Mesenchymal stem cell (in vitro differentiated cells and primary cell): ENCODE measurements at places on chromosomes 1 and 21.
A peak's percentile ranks its signal among the peaks of the same experiment; 100 is the strongest.

DNA sequence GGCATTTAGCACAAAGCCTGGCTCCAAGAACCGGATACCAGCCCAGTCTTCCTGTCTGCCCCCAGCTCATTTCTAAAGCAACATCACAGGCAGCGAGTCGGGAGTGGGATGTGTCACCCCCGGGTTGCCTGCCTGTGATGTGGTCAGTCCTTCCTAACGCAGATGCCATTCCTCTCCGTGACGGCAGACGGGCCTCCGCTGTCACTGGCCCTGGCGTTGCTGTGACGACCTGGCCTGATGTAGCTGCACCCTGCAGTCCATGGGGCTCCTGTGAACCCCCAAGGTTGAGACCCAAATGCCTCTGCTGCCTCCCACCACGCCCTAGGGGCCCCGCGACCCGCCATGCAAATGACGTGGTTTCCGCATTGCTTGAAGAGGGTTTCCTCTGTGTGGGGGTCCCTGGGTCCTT lies 12.3 kb downstream of the TNFRSF1B start:
- H3K27ac ChIP-seq = no peak overlapping the region
- H3K4me1 ChIP-seq = peaks cover 26% of the 10 kb centered on the region
- H3K36me3 ChIP-seq = peaks cover 5% of the 10 kb centered on the region
- H3K27me3 ChIP-seq = no peaks in the 10 kb centered on the region
- no peak overlapping the region for H3K4me3 ChIP-seq

GRCh38 chr21:46594276-46594675 lies 10.6 kb downstream of the S100B start:
- no peak overlapping the region for H3K4me3 ChIP-seq
- no peaks in the 10 kb centered on the region for H3K36me3 ChIP-seq
- H3K27me3 ChIP-seq = no peaks in the 10 kb centered on the region

DNA sequence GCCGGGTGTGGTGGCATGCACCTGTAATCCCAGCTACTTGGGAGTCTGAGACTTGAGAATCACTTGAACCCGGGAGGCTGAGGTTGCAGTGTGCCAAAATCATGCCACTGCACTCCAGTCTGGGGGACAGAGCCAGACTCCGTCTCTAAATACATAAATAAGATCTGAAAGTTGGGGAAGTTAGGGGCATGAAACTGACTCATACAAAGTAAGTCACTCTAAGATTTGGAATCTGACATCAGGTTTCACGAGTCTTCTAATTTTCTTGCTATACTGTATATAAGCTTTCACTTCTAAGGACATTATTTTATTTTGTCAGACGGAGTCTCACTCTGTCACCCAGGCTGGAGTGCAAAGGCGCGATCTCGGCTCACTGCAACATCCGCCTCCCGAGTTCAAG lies 30.1 kb downstream of the RNF19B start:
- no peaks in the 10 kb centered on the region for H3K27me3 ChIP-seq
- no peak overlapping the region for H3K27ac ChIP-seq
- no peak for DNase-seq
- H3K4me1 ChIP-seq = peaks cover 6% of the 10 kb centered on the region
- H3K36me3 ChIP-seq = peaks cover 4% of the 10 kb centered on the region
- no peak overlapping the region for H3K4me3 ChIP-seq

- H3K27ac ChIP-seq = no peak overlapping the region
- no peaks in the 10 kb centered on the region for H3K36me3 ChIP-seq
- H3K27me3 ChIP-seq = no peaks in the 10 kb centered on the region
- H3K4me3 ChIP-seq = no peak overlapping the region
Observed at GRCh38 chr1:61160526-61160925, 78.2 kb downstream of the NFIA start.

DNA sequence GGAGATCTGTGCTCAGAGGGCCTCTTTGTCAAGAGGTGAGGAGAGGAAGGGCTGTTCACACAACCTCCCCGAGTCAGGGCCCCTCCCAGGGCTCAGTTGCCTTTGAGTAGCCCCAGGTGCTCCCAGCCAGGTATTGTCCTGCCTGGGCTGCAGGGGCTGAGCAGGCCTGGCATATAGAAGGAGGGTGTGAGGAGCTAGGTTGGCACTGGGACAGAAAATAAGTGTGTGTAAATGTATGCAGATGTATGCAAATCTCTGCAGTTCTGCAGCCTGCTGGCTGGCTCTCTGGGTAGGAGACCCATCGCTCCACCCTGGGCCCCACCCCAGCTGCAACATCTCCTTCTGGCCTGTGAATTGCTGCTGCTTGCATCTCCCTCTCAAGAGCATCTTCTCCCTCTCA lies 52.4 kb downstream of the NAV1 start:
- H3K27ac ChIP-seq = no peak overlapping the region
- DNase-seq = no peak
- no peak overlapping the region for H3K4me3 ChIP-seq
- peaks cover 23% of the 10 kb centered on the region for H3K36me3 ChIP-seq
- no peaks in the 10 kb centered on the region for H3K27me3 ChIP-seq
- H3K4me1 ChIP-seq = peaks cover 23% of the 10 kb centered on the region

GRCh38 chr1:200888349-200888838 lies 6.3 kb upstream of the INAVA start:
- peaks cover 27% of the 10 kb centered on the region for H3K4me1 ChIP-seq
- H3K27me3 ChIP-seq = peaks cover 70% of the 10 kb centered on the region
- H3K36me3 ChIP-seq = no peaks in the 10 kb centered on the region
- H3K27ac ChIP-seq = no peak overlapping the region

GRCh38 chr1:71494163-71494562 lies 413.3 kb upstream of the ZRANB2 start:
- H3K27ac ChIP-seq = no peak overlapping the region
- DNase-seq = no peak

GRCh38 chr1:25781130-25781433 lies 18.9 kb upstream of the SELENON start:
- no peak overlapping the region for H3K4me3 ChIP-seq
- peaks cover 80% of the 10 kb centered on the region for H3K36me3 ChIP-seq

GRCh38 chr1:99374109-99374508 lies 109.8 kb downstream of the PLPPR4 start:
- no peak overlapping the region for H3K27ac ChIP-seq
- no peaks in the 10 kb centered on the region for H3K4me1 ChIP-seq
- H3K36me3 ChIP-seq = no peaks in the 10 kb centered on the region
- H3K4me3 ChIP-seq = no peak overlapping the region
- H3K27me3 ChIP-seq = no peaks in the 10 kb centered on the region

DNA sequence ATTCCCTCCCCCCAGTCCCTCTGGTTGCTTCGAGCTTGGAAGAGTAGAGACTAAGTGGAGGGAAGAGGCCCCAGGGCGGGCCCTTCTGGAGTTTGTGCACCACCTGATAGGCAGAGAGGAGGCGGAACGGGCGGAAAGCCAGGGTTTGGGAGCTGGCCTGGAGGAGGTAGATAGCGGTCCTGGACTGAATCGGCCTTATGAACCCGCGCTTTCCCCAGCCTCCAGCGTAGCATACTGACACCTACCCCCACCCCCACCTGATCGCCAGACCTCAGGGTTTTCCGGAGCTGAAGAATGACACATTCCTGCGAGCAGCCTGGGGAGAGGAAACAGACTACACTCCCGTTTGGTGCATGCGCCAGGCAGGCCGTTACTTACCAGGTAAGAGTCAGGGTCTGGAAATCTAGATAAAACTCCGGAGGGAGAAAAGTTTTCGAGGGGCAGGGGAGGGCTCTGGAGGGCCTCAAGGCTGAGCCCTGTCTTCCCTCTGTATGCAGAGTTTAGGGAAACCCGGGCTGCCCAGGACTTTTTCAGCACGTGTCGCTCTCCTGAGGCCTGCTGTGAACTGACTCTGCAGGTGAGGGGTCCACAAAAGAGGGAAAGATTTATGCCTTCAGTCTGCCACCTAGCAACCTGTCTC lies 705 bp downstream of the UROD start:
- peak overlapping the region; percentile 82 for H3K27ac ChIP-seq
- H3K4me3 ChIP-seq = peak overlapping the region; percentile 90
- no peaks in the 10 kb centered on the region for H3K27me3 ChIP-seq
- H3K4me1 ChIP-seq = peaks cover 28% of the 10 kb centered on the region
- peaks cover 49% of the 10 kb centered on the region for H3K36me3 ChIP-seq

DNA sequence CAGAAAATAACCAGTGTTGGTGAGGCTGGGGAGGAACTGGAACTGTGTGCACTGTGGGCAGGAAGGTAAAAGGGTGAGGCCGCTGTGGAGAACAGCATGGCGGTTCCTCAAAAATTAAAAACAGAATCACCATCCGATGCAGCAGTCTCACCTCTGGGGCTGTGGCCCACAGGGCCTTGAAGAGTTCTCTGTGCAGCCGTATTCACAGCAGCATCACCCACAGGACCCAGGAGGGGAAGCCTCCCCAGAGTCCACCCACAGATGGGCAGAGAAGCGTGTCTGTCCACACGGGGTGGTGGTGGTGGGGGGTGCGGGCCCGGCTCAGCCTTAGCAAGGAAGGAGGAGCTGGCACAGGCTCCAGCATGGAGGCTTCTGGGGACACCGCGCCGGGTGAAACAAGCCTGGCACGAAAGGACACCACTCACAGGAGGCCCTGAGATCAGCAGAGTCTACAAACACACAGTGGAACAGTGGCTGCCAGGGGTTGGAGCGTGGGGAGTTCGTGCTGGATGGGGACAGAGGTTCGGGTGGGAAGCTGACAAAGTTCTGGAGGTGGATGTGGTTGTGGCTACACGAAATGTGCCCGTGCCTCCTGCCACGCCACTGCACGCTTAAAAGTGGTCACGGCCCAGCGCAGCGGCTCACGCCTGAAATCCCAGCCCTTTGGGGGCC lies 11.5 kb downstream of the MORN1 start:
- H3K4me1 ChIP-seq = peaks cover 7% of the 10 kb centered on the region
- no peak for DNase-seq
- no peaks in the 10 kb centered on the region for H3K36me3 ChIP-seq
- no peak overlapping the region for H3K4me3 ChIP-seq
- H3K27me3 ChIP-seq = no peaks in the 10 kb centered on the region
- no peak overlapping the region for H3K27ac ChIP-seq

GRCh38 chr21:43304206-43304605 lies 122.7 kb downstream of the SIK1 start:
- peaks cover 49% of the 10 kb centered on the region for H3K27me3 ChIP-seq
- H3K4me1 ChIP-seq = peaks cover 19% of the 10 kb centered on the region
- DNase-seq = no peak
- H3K36me3 ChIP-seq = no peaks in the 10 kb centered on the region
- no peak overlapping the region for H3K27ac ChIP-seq
